ENCODE measurements at places on chromosomes 2 and 18. TPM values are rescaled to one million over a fixed set of nuclear protein-coding genes. Genes with fewer than 3 reads are reported as not detected.

DNA sequence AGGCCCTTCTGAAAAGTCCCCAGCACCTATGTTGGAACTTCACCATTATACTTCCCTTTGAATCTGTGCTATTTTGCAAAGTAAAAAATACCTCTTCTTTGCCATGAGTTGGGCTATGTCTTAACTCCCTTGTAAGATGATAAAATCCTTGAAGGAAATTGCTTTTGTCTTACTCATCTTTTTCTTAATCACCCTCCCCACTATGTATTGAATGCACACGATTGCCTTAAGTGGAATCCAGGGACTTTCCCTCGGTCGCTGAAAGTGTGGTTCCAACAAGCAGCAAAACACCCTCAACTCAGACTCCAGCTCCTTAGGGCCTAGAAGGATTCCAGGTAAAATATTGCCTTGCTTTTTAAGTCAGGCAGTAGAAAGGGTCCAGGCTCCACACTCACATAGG, 173.2 kb upstream of the ARL4C start:
- no peak overlapping the region for H3K4me3 ChIP-seq
- DNase-seq: no peak
- no peaks in the 10 kb centered on the region for H3K36me3 ChIP-seq
- H3K27me3 ChIP-seq: peaks cover 55% of the 10 kb centered on the region
- H3K4me1 ChIP-seq: no peaks in the 10 kb centered on the region

GRCh38 chr2:15938803-15939555, 1.4 kb upstream of the MYCN start:
- peak overlapping the region; percentile 19 for H3K4me3 ChIP-seq
- DNase-seq: no peak
- H3K4me1 ChIP-seq: peaks cover 17% of the 10 kb centered on the region
- H3K27ac ChIP-seq: no peak overlapping the region
- H3K36me3 ChIP-seq: peaks cover 4% of the 10 kb centered on the region

GRCh38 chr2:11955314-11955713, 208.9 kb downstream of the LPIN1 start:
- no peak for DNase-seq
- no peak overlapping the region for H3K4me3 ChIP-seq
- H3K36me3 ChIP-seq: no peaks in the 10 kb centered on the region
- no peak overlapping the region for H3K27ac ChIP-seq
- H3K27me3 ChIP-seq: peaks cover 22% of the 10 kb centered on the region

DNA sequence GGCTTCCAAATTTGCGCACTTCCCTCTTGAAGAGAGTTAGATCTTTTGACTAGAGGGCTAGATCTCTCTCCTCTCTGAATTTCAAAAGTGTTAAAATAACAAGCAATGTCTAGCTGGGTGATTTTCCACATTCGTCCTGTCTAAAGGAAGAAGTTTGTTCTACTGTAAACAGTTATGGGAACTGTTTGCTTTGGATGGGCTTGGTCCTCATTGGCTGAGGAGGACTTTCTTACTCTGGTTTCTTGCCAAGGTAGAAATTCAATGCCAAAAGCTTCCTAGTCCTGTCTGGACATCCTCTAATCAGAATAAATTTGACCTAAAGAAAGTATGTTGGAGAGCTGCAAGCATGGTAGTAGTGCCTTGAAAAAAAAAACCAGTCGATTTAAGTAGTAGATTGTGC, 47.4 kb upstream of the RAPH1 start:
- H3K36me3 ChIP-seq: peaks cover 3% of the 10 kb centered on the region
- no peak for DNase-seq
- no peaks in the 10 kb centered on the region for H3K27me3 ChIP-seq
- peaks cover 11% of the 10 kb centered on the region for H3K4me1 ChIP-seq
- no peak overlapping the region for H3K27ac ChIP-seq
- no peak overlapping the region for H3K4me3 ChIP-seq

- no peak overlapping the region for H3K27ac ChIP-seq
- no peak overlapping the region for H3K4me3 ChIP-seq
- H3K27me3 ChIP-seq: peaks cover 15% of the 10 kb centered on the region
- no peak for DNase-seq
Observed at GRCh38 chr2:135885709-135886108, 9.5 kb upstream of the MCM6 start.

GRCh38 chr2:233643128-233643527, 6.9 kb downstream of the UGT1A10 start:
- H3K27ac ChIP-seq: no peak overlapping the region
- H3K4me1 ChIP-seq: peaks cover 7% of the 10 kb centered on the region
- peaks cover 9% of the 10 kb centered on the region for H3K36me3 ChIP-seq
- DNase-seq: no peak
- no peak overlapping the region for H3K4me3 ChIP-seq

NAT8 gene
- total RNA-seq: not detected

TTC32 gene
- 33.4 TPM for total RNA-seq

Data from T-helper 17 cell (primary cell).